ENCODE measurements at places on chromosomes 5 and 9. TPM values are rescaled to one million over a fixed set of nuclear protein-coding genes. Genes with fewer than 3 reads are reported as not detected.

GRCh38 chr5:52603778-52604554 is 183.8 kb upstream of the ITGA1 start:
- no peak overlapping the region for H3K4me3 ChIP-seq
- peak; percentile 49 for DNase-seq
- H3K27ac ChIP-seq: no peak overlapping the region
- H3K27me3 ChIP-seq: no peaks in the 10 kb centered on the region

DNA sequence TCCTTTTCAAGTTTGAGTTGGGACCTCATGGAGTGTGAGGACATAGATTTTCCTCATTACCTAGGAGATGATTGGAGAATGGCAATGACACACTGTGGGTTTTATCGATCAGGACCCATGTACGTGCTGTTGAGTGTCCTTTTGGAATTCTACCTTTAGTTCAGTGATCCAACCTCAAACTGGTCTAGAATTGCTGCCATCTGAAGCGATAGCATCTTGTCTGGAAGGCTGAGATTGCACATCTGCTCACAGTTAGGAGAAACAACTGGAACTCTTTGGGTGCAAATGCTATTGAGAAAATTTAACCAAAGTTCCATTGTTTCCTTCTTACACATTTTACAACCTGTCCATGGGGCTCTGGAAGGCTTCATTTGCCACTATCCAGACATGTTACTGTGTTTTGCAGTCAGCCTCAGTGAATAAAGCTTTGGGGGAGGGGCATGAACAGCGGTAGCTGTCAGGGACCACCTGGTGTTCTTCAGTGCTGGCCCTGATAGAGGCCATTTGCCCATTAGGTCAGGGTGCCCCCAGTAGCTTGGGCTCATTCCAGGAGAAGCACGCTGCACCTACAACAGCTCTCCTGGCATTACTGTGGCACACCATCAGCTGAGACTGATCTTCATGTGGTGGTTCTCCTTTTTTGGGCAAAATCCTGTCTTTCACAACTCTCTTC is 123.1 kb downstream of the PDE8B start:
- DNase-seq: peak; percentile 26
- H3K36me3 ChIP-seq: no peaks in the 10 kb centered on the region
- no peak overlapping the region for H3K27ac ChIP-seq
- H3K27me3 ChIP-seq: no peaks in the 10 kb centered on the region

Gene PLAC8L1
- total RNA-seq: not detected

DNA sequence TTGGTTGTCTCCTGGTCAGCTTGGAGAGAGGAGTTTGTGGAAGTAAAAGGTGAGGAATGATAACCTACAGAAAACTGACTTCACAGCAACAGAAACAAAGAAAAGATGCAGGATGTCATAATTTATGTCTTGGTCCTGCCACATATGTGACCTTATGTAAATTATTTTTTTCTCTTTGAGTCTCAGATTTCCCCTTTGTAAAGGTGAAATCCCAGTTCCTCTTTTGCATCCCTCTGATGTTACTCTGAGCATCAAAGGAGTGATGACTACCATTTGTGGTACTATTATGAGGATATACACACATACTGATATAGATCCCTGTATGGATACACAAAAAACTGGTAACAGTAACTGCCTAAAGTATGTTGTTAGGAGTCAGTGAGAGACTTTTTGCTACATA is 1.4 kb upstream of the THG1L start:
- H3K36me3 ChIP-seq: peaks cover 7% of the 10 kb centered on the region
- no peak overlapping the region for H3K27ac ChIP-seq
- DNase-seq: no peak
- no peaks in the 10 kb centered on the region for H3K27me3 ChIP-seq
- H3K4me1 ChIP-seq: no peaks in the 10 kb centered on the region

Gene PCDHGA7
- not detected for total RNA-seq

- peaks cover 73% of the 10 kb centered on the region for H3K36me3 ChIP-seq
- no peak overlapping the region for H3K4me3 ChIP-seq
- DNase-seq: no peak
- peaks cover 21% of the 10 kb centered on the region for H3K4me1 ChIP-seq
Measured at GRCh38 chr5:134579284-134579771, 53.3 kb downstream of the SAR1B start.

GRCh38 chr5:177276886-177277285 is 26.6 kb downstream of the RAB24 start:
- H3K4me3 ChIP-seq: no peak overlapping the region
- H3K27me3 ChIP-seq: no peaks in the 10 kb centered on the region
- peaks cover 92% of the 10 kb centered on the region for H3K36me3 ChIP-seq
- H3K4me1 ChIP-seq: peaks cover 8% of the 10 kb centered on the region

Gene ABITRAM
- total RNA-seq: 0.29 TPM

Gene S1PR3
- 10.3 TPM for total RNA-seq

DNA sequence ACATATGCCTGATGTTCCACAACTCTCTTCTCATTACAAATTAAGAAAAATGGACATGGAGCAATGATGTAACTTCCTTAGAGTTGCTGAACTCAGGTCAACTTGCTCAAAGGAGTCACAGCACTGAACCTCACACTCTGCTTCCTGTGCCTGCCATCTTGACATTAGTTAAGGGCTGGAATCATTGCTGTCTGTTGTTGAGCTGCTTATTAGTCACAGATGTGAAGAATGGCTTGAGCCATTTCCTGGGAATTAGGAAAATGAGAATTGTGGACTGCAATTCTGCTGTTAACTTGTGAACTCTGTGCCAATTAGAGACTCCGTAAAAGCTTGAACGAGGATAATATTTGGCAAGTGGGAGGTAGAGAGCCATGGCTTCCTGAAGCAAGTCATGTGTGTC is 212.0 kb downstream of the ADAMTS12 start:
- no peaks in the 10 kb centered on the region for H3K27me3 ChIP-seq
- peaks cover 12% of the 10 kb centered on the region for H3K36me3 ChIP-seq
- no peaks in the 10 kb centered on the region for H3K4me1 ChIP-seq
- DNase-seq: no peak

Gene ROR2
- total RNA-seq: 6.1 TPM

- peaks cover 13% of the 10 kb centered on the region for H3K4me1 ChIP-seq
- DNase-seq: peak; percentile 69
- H3K4me3 ChIP-seq: no peak within 1 kb of the TSS
- no peaks in the 10 kb centered on the region for H3K36me3 ChIP-seq
Measured at GRCh38 chr9:124450241-124450924, at the start of gene ADGRD2. ADGRD2 (plus strand) TSS chr9:124450451; CDS start chr9:124451667, 1,216 bp downstream.

- no peak overlapping the region for H3K27ac ChIP-seq
- DNase-seq: no peak
- H3K4me1 ChIP-seq: no peaks in the 10 kb centered on the region
- H3K4me3 ChIP-seq: no peak overlapping the region
- H3K27me3 ChIP-seq: no peaks in the 10 kb centered on the region
Measured at GRCh38 chr9:17191082-17191481, 56.2 kb downstream of the CNTLN start.

- DNase-seq: no peak
- H3K27me3 ChIP-seq: no peaks in the 10 kb centered on the region
- H3K4me1 ChIP-seq: no peaks in the 10 kb centered on the region
- H3K36me3 ChIP-seq: no peaks in the 10 kb centered on the region
- no peak overlapping the region for H3K27ac ChIP-seq
- H3K4me3 ChIP-seq: no peak overlapping the region
Measured at GRCh38 chr9:77066388-77066787, 46.9 kb downstream of the FOXB2 start.

- no peak for DNase-seq
- no peak overlapping the region for H3K27ac ChIP-seq
- H3K4me3 ChIP-seq: no peak overlapping the region
- H3K27me3 ChIP-seq: no peaks in the 10 kb centered on the region
- no peaks in the 10 kb centered on the region for H3K36me3 ChIP-seq
- H3K4me1 ChIP-seq: peaks cover 4% of the 10 kb centered on the region
Measured at GRCh38 chr5:15598294-15598902, 98.4 kb downstream of the FBXL7 start.

- H3K36me3 ChIP-seq: no peaks in the 10 kb centered on the region
- no peak overlapping the region for H3K4me3 ChIP-seq
- no peaks in the 10 kb centered on the region for H3K27me3 ChIP-seq
- DNase-seq: peak; percentile 87
Measured at GRCh38 chr5:127959152-127959764, 124.3 kb upstream of the SLC12A2 start.

DNA sequence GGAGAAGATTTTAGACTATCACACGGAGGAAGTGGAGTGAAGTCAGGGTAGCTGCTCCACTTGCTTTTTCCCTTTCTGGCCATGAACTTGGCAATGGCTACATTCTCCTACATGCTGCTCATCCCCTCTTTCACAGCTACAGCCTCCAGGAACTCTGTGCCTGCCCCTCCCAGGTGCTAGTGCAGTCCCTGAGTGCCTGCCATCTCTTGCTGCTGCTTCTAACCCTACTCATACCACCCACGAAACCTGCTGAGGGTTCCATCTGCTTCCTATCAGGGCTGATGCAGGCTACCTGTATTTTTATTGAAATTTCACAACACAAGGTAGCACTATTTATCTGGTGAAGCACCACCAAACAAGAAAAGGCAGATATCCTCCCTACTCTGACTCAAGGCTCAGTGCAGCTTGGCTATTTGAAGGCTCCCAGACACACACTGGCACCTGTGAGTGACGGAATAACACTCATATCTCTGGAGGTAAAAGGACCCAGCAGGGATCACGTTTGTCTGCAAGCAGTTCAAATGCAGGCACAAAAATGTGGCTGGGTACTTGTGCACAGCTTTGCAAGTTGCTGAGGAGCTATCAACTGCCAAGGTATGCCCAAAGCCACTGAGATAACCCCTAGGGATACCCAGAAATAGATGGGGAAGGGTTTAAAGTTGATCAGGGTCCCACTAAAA is 51.6 kb downstream of the MARCHF11 start:
- no peaks in the 10 kb centered on the region for H3K4me1 ChIP-seq
- H3K27ac ChIP-seq: no peak overlapping the region
- no peaks in the 10 kb centered on the region for H3K27me3 ChIP-seq
- H3K36me3 ChIP-seq: no peaks in the 10 kb centered on the region
- no peak for DNase-seq
- no peak overlapping the region for H3K4me3 ChIP-seq

DNA sequence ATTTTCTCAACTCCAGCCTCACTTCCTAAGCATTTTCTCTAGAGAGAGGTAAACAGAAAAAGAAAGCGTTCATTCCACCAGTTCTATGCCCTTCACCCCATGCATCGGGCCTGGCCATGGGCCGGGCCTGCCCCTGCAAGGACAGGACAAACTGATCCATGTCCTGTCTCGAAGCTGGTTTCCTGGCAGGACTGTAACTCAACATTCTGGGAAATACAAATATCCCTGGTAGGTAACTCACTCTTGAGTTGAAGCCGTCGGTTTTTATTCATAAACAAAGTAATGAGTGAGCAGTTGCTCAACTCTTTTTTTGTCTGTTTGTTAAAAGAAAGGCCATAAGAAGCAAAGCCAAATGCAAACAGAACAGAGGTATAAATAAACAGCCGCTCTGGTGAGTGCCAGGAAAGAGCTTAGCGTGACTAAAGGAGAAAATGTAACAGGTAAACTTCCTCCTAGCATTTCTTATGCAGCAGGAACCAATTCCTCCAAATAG is 64.4 kb upstream of the DNAH5 start:
- H3K36me3 ChIP-seq: no peaks in the 10 kb centered on the region
- DNase-seq: peak; percentile 60
- H3K4me1 ChIP-seq: peaks cover 30% of the 10 kb centered on the region

Gene TMC1
- not detected for total RNA-seq

DNA sequence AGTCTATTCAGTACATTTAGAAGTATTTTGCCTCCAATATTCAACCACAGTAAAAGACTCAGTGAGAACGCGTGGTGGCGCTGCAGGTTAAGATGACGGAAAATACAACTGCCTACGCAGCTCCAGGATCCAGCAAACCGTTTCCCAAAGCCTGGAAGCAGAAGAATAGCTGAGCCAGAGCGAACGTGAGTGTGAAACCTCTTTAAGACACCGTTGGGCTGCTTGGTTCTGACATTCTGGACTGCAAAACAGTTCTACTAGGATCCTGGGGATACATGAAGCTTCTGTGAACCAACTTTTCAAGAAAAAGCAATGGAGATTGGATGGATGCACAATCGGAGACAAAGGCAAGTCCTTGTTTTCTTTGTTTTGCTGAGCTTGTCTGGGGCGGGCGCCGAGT is at the start of gene PCDHB16:
TSS of gene PCDHB16 (plus strand) at position 140 of the 400 bp plus-strand sequence. CDS start at position 313, 173 bp downstream.
- H3K36me3 ChIP-seq: no peaks in the 10 kb centered on the region
- H3K4me1 ChIP-seq: no peaks in the 10 kb centered on the region
- peaks cover 60% of the 10 kb centered on the region for H3K27me3 ChIP-seq
- no peak for DNase-seq

DNA sequence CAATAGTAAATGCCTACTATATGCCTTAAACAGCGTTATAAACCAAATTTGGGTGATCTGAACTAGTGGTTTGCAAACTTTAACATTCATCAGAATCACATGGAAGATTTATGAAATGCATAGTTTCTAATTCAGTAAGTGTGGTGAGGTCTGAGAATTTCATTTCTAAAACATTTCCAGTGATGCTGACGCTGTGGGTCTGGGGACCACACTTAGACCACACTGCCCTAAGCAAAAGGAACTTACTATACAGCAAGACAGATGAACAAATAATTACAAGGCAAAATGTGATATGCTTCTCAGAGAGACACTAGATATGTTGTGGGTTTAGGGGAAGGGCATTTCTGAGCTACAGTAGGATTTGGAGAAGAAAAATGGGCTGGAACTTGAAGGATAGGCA is 72.6 kb downstream of the OXCT1 start:
- H3K4me1 ChIP-seq: no peaks in the 10 kb centered on the region
- H3K36me3 ChIP-seq: peaks cover 21% of the 10 kb centered on the region
- H3K4me3 ChIP-seq: no peak overlapping the region
- DNase-seq: no peak

- no peak for DNase-seq
- H3K36me3 ChIP-seq: peaks cover 20% of the 10 kb centered on the region
- H3K27ac ChIP-seq: no peak overlapping the region
- peaks cover 16% of the 10 kb centered on the region for H3K4me1 ChIP-seq
Measured at GRCh38 chr9:94805585-94805984, 79.1 kb downstream of the AOPEP start.

All from stomach (tissue), 19 donors.